ENCODE measurements at places on chromosomes 2 and 18.

GRCh38 chr2:9390151-9390850 is 33.0 kb downstream of the ITGB1BP1 start:
- DNase-seq = no peak

- no peak for DNase-seq
Observed at GRCh38 chr2:19538411-19538963, 180.1 kb upstream of the OSR1 start.

DNA sequence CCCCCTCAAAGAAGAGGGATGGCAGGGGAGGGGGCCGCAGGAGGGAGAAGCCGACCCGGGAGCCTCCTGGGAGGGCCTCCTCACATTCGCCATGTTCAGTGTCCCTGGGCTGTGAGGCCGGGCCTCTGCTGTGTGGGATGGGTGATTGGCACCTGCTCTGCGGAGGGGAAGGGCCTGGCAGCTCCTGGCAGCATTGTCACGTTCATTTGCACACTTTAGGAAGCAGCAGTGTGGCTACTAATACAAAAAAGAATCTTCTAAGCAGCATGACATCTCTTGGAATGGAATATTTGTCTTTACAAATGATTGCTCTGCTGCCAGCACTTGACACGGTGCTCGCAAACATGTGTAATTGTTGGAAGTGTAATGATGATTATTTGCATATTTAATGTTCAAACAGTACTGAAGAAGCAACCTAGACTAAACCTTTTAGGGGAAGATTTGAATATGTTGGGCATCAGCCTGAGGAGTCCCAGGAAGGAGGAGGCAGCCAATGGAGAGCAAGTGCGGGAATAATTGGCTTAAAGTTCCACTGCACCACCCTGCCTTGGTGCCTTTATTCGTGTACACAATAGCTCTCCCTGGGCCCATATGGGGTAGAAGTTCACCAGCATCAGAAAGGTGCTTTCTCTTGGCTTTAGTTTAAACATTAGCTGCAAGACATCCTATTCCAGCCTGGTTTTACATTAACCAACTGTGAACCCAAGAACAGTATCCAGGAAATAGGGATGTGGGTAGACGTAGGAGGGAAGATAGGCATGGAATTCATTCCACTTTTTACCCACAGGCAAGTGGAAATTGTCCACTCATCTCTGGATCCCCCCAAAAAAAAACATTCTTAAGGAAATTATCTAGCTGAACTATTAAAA is 404.9 kb downstream of the TMEM182 start:
- no peak for DNase-seq

DNA sequence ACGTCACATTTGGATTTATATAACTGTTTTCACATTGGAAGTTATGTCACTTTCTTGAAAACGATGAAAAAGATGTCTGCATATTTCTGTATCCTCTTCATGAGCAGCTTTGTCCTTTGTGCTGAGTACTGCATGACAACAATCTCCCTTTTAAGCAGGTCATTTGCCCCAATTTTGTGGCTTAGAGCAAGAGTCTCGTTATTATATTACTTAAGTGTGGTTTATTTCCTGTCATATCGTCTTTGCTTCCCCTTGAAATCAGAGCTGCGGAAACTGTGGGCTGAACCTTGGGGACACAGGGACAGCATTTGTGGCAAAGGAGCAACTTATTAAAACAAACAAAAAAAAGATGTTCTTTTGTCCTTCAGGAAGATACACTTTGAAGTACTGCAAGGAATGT is 254.0 kb upstream of the DSEL start:
- DNase-seq = no peak

DNA sequence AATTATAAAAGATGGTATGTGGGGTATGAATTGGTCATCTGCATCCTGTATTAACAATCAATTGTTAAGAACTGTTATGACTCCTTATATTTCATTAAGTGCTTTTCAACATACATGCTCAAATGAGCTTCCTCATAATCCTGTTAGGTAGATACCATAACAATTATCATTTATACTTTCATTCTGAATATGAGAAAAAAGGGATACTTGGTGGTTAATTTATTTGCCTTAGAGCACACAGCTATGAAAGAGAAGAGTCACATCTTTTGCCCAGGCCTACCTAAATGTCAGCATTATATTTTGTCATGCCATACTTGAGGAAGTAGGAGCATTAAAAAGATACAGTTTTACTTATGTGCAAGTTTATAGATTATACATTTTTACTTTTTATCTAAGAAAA is 169.6 kb downstream of the TCF4 start:
- no peak for DNase-seq

DNA sequence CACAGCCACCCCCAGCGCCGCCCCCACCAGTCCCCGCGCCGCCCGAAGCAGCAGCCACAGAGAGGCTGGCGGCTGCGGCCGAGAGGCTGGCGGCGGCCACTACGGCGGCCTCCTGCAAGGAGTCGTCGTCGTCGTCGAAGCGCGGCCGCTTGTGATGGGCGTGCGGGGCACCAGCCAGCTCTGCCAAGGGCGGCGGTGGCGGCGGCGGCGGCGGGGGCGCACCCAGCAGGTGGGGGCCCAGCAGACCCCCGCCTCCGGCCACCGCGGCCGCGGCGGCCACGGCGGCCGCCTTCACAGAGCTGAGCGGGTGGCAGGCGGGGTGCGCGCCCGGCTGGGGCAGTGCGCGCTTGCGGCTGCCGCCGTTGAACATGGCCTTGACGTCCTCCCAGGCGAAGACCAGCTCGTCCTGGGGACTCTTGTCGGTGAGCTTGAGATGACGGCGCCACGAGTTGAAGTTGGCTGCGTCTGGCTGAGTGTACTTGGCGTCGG is 3.3 kb downstream of the SKOR2 start:
- DNase-seq = no peak

DNA sequence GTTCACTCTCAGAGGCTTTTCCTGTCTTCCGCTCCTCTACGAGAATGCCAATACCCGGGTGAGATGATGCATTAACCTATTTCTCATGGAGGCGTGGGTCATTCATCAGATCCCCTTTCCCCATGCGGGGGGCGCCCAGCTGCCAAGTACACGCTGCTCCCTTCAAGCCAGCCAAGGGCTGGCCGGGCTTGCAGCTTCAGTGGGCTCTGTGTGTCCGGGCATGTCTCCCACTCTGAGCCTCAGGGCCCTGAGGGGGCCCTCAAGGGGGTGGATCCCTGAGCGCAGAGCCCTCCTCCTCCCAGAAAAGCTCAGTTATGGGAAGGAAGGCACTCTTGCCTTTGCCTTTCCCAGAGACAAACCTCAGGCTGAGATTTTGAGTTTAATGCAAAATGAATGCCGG is 431.8 kb upstream of the MYT1L start:
- no peak for DNase-seq

- no peak for DNase-seq
Observed at GRCh38 chr2:134818321-134818720, 20.1 kb upstream of the ACMSD start.

DNA sequence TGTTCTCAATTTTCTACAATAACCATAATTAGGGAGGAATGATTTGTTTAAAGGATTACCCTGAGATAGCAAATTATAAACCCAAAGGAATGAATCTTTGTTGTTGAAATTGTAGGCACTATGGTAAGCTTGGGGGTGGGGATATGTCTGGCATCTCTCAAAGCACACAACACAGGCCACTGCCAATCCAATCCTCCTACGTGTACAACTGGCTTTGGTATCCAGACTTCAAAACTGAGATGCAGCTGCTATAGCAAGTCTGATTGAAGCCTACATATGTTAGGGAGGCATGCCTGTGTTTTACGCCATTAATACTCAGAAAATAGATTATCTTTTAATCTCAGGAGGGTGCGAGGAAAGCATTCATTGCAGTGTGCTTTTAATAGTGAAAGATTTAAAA is 5.9 kb upstream of the NCOA1 start:
- no peak for DNase-seq

DNA sequence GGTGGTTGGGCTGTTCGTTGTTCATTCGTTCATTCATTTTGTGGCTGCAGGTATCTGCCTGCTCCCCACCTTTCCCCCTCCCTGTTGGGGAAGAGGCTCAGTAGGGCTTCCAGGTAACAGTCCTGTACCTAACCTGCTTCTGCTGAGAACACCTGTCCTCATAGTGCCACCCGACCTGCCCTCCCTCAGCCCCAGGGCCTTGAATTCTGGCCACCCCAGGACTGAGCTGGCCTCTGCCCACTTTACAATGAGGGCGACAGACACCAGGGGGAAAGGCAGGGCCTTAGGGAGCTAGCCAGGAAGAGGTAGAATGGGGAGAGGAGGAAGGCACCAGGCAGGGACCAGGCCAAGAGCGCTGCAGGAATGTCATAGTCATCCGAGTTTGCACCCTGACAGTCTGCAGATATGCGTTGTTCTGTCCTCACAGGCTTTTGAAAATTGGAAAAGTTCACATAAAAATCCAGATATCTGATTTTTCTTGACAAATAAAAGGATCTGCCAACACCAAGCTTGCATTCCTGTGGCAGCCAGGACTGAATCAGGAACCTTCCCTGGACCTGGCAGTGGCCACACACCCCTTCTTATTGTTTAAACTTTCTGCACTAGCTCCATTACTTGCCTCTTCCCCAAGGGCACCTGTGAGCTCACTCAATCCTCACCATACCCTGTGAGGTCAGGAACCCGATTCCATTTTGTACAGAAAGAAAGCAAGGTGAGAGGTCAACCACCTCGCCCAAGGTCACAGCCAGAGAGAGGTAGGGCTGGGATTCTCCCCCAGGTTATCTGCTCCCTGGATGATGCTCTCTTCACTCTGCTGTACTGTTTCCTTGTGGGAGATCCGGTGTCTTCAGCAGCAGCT is 35.3 kb upstream of the MRPL33 start:
- DNase-seq = no peak

DNA sequence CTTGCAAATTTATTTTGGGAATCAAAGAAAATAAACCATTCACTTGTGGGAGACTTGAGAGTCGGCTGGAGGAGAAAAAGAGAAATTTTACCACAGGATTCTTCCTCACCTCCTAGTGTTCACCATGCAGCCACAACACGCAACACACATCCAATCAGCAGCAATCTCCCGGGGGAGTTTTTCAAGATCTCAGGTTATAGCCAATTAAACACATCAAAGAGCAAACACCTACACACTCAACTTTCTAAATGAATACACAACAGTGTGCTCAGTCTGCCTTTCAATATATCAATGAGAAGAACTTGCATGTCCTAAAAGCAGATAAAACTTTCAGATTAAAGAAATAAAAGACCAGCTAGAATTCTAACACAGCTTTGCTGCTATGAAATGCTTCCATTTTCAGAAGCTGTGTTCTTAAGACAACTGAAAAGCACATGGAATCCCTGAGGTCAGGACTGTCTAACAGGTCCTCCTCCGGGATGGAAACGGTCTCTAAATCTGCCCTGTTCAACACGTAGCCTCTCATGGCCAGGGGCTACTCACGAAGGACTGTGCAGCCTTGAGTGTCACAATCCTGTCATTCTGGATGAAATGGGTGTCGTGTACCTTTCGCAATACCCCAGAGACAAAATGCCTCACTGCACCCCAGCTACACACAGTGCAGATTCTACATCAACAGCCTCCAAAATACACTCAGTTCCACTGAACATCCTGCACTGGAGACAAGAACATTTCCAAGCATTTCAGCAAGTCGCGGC is 84.2 kb downstream of the ZNF516 start:
- no peak for DNase-seq

GRCh38 chr18:79274823-79275222 is 120.9 kb upstream of the NFATC1 start:
- no peak for DNase-seq

DNA sequence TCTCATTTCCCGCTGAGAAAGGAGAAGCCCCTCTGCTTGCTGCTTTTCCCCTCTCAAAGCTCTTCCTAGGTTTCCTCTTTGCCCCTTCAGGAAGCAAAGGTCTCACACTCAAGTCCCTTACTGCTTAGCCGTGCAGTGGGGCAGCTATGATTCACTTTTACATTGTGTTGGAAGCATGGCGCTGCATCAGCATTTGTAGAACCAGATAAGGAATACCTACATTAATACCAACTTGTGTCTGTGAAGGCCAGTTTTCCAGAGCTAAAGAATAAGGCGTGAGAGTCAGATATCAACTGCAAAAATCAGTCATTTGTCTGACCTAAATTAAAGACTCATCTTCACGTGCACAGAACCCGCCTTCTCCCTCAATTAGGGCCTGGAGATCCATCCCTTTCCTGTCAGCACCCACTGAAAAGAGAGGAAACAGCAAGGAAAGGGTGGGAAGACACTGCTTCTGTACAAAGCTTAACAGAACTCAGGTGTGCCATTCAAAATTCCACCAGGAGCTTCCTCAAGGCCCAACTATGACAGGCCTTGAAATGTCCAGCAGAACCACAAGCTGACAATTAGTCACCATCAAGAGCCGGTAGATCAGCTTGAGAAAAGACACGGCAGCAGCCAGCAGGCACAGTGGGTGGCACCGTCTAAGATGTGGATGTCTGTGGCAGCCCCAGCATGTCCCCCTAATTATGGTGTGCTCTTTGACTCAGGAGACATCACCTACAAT is 16.1 kb upstream of the XDH start:
- DNase-seq = no peak

- DNase-seq = peak; percentile 61
Observed at GRCh38 chr2:227406177-227407031, 18.7 kb upstream of the SCYGR1 start.

DNA sequence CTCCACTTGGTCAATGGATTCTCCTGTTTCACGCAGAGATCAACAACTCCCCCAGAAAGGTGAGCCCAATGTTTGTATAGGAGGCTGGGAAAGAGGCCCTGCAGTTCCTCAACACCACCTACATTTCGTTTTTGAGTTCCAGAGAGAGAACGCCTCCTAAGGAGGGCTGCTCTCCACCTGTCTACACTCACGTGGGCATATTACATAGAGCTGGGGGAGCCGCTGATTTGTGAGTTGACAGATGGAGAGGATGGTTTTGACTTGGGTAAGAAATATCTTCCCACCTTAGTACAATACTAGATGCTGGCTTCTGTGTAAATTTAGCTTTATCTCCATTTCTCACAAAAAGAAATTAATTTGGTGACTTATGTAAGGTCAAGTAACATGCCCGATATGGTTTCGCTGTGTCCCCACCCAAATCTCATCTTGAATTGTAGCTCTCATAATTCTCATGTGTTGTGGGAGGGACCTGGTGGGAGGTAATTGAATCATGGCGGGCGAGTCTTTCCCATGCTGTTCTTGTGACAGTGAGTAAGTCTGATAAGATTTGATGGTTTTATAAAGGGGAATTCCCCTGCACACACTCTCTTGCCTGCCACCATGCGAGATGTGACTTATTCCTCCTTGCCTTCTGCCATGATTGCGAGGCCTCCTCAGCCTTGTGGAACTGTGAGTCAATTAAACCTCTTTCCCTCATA is 274.5 kb upstream of the PXDN start:
- DNase-seq = no peak

DNA sequence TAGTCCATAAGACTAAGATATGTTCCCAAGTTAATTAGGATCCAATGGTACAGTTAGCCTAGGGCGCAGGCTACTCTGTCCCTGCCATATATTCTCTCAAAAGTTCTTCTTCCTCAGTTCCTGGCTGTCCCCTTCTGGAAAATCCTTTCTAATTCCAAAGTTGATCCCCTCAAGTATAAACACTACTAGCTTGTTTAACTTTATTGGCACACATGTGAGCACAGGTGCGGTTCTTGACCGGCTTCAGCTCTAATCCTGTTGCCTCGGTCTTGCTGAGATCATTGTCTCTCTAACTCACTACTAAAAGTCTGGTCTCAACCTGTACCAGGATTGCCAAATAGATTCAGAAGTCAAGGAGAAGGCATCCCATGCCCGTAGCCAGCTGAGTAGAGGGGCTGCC is 89.0 kb downstream of the SEMA4F start:
- DNase-seq = no peak

Data from MM.1S (cell line).